ENCODE measurements at places on chromosomes 1 and 21.

GRCh38 chr1:236677641-236678235 is 8.6 kb upstream of the ACTN2 start:
- no peak for DNase-seq

DNA sequence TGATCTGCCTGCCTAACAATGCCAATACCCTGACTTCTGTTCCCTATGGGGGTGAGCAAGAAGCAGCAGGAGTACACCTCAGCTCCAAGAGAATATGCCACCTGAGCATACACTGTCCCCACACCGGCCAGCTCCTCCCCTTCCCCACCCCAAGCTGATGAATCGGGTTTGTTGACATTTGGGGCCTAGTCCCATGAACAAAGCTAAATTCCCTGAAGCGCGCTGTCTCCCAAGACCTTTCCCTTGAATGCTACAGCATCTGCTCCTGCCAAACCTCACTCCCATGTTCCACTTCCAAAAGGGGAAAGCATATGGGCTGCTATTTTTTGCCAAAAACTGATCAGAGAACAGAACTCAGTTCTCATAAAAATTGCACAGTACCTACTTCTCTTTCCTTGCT is 220.4 kb upstream of the CAMK1G start:
- no peak for DNase-seq

DNA sequence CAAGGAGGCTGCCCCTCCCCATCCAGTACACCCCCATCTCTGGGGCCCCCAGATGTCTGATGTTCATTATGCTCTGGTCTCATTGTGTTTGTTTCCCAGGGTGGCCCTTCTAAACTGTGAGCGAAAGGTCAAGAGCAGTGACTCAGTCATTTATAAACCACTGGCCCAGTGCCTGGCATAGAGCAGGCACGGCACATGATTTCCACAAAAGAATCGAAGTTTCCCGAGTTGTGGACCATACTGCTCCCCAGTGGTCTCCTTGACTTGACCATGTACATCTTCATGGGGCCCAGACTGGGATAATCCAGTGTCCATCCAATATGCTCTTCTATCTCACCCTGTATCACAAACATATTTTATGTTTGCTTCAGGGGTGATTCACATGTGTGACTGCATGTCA is 153.3 kb downstream of the NR5A2 start:
- peak; percentile 50 for DNase-seq

DNA sequence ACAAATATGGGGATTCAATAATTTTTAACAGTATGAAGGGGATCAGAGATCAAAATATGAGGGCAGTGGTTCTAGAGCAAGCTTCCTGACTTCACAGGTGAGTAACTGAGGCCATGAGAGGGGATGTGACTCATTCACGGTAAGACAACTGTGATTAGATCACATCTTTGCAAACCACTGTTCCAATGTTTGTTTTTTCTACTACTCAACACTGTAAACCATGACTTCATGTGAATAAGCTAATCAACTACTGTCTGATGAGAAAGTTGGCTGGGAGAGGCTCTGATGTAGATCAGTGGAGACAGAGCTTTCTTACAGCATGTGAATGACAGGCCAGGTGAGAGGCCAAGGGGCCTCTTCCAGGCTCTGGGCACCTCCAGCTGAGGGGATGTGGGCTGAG is 84.7 kb downstream of the BRINP2 start:
- no peak for DNase-seq

DNA sequence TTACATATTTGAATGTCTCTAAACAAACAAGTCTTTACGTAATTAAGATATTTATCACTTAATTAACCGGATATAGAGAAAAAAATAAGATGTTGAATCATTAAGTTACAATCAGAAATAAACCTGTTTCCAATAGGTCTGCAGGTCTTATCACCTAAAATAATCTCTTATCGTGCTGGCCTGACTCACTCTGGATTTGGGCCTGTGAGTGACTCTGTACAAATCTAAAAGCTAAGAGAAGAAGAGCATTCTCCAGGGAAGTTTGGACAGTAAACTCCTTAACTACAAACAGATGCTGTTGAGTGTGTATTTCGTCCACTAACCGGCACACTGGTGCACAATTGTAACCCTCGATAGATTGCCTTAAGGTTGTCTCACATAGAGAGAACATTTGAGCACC is 25.3 kb downstream of the CEP104 start:
- no peak for DNase-seq

DNA sequence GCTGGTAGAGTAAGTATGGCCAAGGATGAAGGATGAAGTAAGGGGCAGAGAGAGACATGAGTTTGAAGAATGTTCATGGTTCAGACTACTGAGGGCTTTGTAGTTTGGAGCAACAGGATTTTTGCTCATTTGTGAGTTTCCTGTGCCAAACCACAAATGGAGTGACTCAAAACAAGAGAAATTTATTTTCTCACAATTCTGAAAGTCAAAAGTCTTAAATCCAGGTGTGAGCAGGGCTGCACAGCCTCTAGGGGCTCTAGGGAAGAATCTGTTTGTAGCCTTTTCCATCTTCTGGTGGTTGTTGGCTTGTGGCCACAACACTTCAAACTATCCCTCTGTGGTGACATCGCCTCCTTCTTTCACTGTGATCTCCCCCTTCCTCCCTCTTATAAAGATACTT is 58.9 kb downstream of the RHOU start:
- DNase-seq: peak; percentile 50

GRCh38 chr1:63901094-63901493 is 127.3 kb downstream of the ROR1 start:
- DNase-seq: no peak

- no peak for DNase-seq
Observed at GRCh38 chr1:154190550-154190949, 1.4 kb downstream of the TPM3 start.

DNA sequence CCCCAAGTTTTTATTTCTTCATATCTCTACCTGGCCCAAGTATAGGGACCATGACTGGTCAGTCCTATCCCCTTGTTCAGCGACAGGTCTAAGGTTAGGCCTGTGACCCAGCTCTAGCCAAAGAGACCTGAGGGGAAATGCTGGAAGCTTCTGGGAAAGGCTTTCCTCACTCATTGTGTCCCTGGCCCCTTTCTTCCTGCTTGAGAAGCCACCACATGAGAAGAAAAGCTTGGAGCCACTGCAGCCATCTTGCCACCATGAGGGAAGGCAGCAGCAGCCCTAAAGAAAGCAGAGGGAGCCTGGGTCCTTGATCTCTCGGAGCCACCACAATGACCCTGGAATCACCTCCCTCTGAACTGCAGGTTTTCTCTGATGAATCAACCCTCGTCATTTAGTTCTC is 43.4 kb downstream of the ATF3 start:
- no peak for DNase-seq

GRCh38 chr1:117788014-117788413 is 141.4 kb downstream of the GDAP2 start:
- DNase-seq: peak; percentile 35

DNA sequence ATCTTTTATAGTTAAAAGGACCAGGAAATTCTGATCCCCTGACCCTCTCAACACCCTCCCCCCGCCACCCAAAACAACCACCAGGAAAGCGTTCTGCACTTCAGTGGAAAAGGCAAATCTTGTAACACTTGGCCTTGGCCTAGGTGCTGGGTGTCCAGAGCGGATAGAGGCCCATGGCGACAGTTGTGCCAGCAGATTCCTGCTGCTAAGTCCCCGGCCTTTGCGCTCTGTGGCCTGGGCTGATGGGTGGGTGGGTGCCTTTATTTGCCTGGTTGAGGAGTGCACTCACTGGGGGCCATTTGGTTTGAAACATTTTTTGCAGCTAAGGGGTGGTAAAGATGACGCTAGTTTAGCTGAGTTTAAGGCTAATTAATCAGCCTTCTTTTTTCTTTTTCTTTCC is 127.9 kb upstream of the ERRFI1 start:
- no peak for DNase-seq

DNA sequence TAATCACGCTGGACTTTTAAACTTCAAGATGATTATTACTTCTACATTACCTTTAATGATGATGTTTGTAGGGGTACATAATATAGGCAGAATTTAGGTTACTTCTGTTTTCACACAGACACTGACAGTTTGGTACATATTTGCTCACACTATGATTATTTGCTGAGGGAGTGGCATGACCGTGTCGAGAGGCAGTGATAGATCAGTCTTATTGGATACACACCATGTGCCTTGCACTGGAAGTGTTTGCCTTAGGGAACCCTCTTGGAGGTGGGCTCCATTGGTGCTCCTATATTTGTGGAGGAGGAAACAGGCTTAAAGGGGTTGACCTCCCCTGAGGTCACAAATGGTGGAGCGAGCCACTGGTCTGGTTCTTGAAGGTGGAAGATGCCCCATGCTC is 132.1 kb downstream of the PRDM2 start:
- DNase-seq: no peak

- DNase-seq: no peak
Observed at GRCh38 chr1:68314151-68314780, 81.9 kb upstream of the WLS start.

DNA sequence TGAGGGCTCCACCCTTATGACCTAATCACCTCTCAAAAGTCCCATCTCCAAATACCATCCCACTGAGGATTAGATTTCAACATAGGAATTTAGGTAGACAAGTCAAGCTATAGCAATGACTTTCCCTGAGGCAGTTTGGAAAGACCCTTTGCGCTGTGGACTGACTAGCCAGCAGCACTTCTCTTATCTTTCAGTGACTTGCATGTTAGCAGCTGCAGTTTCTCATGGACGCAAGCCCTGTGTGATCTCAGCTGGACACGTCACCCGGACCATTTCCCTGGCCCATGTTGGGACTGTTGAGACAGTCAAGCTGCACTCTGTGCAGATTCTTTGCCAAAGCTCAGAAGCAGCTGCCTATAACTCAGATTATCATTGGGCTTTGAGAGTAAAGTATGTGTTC is 408.1 kb upstream of the USP24 start:
- no peak for DNase-seq

DNA sequence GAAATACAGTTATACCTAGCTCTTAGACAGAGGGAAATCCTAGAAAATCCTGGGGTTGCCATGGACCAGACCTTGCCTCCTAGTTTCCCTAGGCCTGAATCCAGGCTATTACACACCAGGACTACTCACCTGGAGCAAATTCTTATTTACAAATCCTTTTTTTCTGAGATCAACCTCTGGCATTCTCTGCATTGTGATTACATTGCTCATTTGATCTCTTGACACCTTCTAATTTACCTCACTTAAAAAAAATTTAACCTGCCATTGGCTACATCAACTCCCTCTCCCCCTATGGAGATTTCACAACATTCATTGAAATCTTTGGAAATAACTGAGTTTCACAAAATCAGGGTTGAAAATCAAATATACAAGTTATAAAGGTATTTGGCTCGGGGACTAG is 2.9 kb upstream of the C1orf105 start:
- peak; percentile 38 for DNase-seq

DNA sequence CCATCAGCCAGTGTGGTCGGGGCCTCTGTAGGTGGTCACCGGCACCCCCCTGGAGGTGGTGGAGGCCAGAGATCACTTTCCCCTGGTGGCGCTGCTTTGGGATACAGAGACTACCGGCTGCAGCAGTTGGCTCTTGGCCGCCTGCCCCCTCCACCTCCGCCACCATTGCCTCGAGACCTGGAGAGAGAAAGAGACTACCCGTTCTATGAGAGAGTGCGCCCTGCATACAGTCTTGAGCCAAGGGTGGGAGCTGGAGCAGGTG is 961 bp downstream of the RBM15 start:
- DNase-seq: no peak

GRCh38 chr1:214391873-214392645 is 111.1 kb downstream of the SMYD2 start:
- DNase-seq: no peak

DNA sequence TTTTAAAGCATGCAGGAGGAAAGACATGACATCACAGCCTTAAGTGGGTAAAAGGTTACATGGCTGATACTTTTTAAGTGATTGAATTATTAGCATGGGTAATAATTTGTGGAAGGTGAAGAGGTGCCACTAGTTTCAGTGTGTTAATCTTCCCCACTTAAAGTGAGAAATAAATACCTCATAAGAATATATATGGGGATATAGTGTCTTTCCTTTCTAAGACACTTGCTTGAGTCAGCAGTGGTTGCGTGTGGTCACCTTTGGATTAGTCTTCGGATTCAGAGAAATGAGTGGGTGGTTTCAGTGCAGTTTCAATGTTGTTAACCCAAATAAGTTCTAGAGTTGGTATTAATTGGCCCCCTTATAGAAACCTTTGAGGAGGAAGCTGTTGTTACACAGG is 94.1 kb downstream of the ADGRL2 start:
- no peak for DNase-seq

DNA sequence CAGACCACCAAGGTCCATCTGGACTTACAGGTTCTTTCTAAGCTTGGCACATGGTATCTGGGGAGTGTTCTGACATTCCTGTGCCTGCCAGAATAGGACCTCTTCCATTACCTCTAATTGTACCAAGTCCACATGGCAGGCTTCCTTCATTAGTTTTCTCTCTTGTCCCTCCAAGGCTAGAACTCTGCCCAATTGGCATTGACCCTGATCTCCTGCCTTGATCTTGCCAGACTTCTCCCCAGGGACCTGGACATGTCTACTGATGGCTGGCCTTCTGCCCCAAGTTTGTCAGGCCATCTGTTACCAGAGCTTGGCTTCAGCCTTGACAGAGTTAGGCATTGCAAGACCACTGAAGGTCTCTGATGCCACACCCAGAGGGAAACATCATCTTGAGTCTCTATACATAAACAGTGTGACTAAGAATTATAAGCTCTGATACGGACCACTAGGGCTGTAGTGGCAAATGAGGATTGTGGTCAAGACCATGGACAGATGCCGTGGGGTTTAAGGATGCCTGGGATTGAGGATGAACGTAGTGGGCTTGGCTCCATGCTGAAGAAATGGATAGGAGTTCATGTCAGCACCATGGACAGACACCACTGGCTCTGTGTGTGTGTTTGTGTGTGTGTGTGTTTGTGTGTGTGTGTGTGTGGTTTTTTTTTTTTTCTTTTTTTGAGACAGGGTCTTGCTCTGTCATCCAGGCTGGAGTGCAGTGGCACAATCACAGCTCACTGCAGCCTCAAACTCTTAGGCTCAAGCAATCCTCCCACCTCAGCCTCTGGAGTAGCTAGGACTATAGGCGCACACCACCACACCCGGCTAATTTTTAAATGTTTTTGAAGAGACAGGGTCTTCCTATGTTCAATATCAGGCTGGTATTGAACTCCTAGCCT is 19.5 kb upstream of the PSMB2 start:
- no peak for DNase-seq

DNA sequence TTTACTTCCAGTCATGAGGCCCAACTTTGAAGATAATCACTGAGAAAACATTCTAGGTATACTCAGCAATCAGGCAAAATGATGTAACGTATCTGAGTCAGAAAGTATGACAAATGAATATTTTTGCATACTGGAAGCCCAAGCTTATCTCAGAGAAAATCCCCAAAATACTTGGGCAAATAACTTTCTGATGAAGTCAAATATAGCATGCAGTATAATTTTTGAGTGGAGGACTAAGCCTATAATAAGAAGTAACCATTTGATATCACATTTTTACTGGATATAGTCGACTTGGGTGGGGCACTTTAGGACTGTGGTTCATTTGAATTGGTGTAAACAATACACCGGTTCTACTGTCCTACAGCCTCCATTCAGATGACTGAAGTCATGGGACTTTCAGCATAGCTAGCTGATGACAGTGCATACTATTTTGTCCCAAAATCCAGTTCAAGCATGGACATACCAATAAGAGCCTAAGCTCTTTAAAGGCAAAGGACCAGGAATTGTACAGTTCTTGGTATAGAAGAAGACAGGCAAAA is 2.3 kb upstream of the GADD45A start:
- DNase-seq: peak; percentile 95

All from A172 (cell line).